ENCODE measurements at places on chromosomes 4 and X.

DNA sequence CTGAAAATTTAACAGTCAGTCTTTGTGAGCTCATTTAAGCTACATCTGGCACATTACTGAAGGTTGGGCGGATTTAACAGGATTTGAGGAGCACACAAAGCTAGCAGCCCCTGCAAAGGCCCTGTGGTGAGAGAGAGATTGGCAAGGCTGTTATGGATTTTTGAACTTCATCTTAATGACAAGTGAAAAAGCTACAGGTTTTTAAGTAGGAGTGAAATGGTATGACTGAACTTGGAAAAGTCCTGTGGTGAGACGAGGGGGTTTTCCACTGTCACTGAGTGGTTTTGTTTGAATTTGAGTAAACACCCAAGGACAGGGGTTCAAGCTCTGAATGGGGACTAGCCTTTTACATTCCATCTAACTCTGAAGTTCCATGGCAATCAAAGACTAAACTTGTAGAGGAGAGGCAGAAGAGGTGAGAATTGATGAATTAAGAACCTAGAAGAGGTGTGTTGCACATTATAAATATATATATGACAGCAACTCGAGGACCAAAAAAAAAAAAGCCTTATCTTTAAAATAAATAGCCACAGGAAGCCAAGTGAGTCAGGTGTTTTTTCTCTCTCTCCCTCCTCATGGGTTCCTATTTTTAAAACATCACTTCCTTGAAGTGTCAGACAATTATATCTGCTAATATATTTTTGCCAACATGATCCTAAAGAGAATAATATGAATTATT lies 47.8 kb upstream of the CLNK start:
- no peak for DNase-seq

GRCh38 chr4:107699466-107700206 lies 20.4 kb downstream of the PAPSS1 start:
- peak; percentile 3 for DNase-seq

- DNase-seq: peak; percentile 38
Observed at GRCh38 chr4:90419124-90419711, 292.0 kb downstream of the CCSER1 start.

DNA sequence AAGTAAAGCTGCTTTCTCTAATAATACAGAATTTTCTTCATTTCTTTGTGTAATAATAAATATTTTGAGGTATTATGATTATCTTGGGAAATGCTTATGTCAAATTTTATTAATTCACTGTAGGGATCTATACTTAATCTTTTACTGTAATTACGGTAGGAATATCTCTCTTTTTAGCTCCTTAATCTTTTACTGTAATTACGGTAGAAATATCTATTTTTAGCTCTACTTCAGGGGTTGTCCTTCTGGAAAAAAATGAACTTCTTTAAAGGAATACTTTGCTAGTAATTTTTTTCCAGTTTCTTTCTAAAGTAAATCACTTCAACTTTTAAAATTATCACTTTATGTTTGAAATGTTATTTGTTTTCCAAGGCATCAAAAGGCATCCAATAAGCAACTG lies 2229.4 kb upstream of the AGA start:
- no peak for DNase-seq

DNA sequence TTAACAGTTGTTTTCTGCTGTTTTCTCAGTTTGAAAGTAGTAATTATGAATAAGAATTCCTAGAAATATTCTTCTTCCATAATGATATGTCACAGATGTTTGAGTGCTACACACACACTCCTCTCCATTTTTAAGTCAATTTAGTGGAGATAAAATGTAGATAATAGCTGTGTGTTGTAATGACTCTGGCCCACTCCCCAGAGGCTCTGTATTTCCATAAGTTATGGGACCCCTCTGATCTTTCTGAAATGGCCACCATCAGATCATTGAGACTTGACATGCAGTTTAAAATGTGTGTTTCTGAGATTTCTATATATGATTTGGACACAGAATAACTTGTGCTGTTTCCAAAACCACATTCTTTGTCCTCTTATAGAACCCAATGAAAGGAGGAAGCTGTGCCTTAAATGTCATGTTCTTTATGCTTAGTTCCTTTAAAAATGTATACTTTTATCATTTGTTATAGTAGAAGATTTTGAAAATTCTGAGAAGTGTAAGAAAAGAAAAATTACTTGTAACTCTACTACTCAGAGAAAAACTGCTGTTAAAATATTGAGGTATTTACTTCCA lies 46.4 kb downstream of the GAB1 start:
- no peak for DNase-seq

- DNase-seq: peak; percentile 51
Observed at GRCh38 chrX:12771445-12772069, 19.7 kb upstream of the PRPS2 start.

DNA sequence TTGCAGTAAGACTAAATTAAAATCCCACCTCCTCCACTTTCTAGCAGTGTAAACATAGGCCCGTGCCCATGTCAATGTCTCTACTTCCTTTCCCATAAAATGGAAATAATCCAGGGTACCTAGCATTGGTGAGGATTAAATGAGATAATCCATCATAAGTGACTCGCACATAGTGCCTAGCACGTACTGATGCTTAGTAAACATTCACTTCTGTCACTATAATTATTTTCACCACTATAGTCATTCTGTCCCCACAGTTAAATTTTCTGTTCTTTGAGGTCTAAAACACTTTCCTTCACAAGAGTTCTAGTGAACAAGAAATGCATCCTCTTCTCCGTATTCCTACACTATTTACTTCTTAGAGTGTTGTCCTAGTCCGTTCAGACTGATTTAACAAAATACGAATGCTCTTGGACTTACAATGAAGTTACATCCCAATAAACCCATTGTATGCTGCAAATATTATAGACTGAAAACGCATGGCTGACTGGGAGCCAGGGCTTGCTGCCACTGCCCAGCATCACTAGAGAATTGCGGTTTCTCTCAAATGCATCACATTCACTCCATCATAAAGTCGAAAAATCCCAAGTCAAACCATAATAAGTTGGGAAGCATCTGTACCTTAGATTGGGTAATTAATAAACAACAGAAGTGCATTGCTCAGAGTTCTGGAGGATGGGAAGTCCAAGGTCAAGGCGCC lies 10.6 kb downstream of the ARAP2 start:
- no peak for DNase-seq

DNA sequence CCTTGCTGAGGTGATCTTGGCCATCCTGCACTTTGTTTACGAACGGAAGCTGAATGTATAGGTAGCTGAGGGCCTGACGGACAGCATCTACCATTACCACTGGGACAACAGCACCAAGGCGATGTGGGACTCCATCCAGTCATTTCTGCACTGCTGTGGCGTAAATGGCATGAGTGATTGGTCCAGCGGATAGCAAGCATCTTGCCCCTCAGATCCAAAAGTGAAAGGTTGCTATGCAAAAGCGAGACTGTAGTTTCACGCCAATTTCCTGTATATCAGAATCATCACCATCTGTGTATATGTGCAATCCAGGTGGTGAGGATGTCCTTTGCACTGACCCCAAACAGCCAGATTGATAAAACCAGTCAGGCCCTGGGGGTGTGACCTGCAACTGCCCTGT lies 4.2 kb upstream of the PYURF start:
- DNase-seq: no peak

DNA sequence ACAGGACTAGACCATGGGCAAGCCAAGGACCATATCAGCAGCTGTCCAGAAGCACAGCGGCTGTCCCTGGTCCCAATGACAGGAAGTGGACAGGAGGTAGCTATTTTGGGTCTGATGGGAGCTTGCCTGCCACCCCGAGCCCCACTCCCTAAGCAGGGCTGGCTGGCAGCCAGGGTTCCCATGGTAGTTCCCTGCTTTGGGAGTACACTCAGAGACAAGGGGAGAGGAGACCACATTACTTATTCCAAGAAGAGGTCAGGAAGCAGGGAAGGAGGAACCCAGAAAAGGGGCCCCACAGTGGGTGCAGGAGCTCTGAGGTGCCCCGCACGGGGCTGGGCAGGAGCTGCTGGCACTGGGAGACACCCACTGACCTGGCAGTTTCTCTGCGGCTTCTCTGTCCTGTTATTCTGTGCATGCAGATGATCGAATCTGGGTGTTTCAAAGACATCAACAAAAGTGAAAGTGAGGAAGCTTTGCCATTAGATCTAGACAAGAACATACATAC lies 36.3 kb downstream of the HTT-AS start:
- DNase-seq: no peak

GRCh38 chr4:171130256-171130801 lies 682.9 kb upstream of the GALNTL6 start:
- DNase-seq: no peak

DNA sequence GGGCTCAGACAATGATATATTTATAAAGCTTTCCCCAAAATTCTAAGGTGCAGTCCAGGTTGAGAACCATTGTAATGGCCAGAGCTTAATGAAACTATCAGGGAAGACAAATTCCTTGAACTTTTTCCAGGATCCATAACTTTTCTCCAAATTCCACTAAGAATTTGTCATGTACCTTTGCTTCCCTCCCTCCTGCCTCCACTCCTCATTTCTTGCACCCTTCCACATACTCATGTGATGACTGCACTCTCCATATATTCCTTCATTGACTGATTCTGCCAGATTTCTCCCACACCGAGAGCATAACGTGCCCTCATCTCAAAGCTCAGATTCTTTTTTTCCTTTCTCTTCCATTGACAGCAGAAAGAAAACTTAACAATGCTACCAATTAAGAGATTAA lies 20.9 kb upstream of the AMELX start:
- no peak for DNase-seq

GRCh38 chrX:155891446-155892210 lies 10.5 kb downstream of the VAMP7 start:
- no peak for DNase-seq

DNA sequence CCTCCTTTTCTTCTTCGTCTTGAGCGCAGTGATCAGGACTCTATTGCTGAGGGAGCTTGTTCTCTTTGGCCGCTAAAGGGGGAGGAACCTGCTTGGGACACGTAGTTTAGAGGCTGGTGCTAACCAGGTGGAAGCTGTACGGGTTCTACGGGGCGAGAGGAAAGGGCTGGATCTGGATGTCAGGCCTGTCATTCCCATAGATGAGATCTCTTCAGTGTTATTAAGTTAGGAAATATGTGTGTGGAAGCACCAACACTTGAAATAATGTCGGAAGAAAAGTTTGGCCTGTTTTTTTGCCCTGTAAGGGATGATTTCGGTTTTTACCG lies 643 bp downstream of the SRP72 start:
- DNase-seq: no peak

All from small intestine (tissue), 16 donors.